ENCODE measurements at places on chromosomes 7 and 10.

DNA sequence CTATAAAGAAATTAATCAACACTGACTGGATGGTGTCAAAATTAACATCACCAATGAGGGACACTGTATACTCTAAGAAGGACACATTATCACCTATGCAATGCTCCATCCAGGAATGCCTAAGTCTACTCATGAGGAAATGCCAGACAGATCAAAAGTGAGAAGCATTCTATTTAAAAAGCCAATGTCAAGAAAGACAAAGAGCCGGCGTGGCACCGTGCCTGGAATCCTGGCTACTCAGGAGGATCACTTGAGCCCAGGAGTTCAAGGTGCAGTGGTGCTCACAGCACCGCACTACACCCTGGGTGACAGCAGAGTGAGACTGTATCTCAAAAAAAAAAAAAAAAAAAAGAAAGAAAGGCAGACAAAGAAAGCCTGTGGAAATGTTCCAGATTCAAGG is 45.5 kb upstream of the ANAPC16 start:
- DNase-seq, result no peak

- no peak for DNase-seq
Observed at GRCh38 chr7:70132226-70132851, 534.1 kb downstream of the AUTS2 start.

GRCh38 chr7:31466036-31466435 is 47.9 kb upstream of the ITPRID1 start:
- DNase-seq, result no peak

DNA sequence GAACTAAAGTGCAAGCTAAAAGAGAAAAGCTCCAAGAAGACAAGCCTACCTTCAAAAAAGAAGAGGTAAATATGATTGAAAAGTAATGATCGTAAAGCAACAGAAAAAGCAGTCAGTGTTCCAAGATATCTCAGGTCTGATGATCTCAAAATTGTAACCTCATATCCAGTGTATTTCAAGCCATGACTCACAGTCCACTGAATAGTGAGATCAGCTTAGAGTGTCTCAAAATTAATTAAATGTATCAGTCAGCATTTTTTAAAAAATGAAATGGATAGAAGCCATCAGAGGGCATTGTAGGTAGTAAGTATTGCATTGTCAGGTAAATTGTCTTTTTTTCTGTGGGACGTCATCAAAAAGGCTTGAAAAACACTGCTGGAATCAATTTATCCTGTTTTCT is 50.6 kb upstream of the AGBL3 start:
- no peak for DNase-seq

- DNase-seq, result no peak
Observed at GRCh38 chr7:156173748-156174353, 361.6 kb upstream of the SHH start.

DNA sequence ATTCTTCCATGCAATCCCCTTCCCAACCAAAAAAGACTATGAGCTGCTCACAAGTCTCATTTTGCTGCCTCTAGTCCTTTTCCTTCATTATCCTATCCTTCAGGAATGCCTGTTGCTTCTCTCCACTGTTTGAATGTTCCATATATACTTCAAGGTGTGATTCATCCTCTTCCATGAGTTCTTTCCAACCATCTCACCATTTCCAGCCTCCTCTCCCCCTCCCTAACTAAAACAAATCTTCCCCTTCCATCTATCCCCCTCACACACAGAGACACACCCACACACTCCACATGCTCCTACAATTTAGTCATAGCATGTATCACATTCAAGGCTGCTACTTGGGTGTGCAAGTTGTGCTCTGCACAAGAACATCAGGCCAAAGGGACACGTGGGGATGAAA is 254.3 kb downstream of the DYNC1I1 start:
- DNase-seq, result no peak

DNA sequence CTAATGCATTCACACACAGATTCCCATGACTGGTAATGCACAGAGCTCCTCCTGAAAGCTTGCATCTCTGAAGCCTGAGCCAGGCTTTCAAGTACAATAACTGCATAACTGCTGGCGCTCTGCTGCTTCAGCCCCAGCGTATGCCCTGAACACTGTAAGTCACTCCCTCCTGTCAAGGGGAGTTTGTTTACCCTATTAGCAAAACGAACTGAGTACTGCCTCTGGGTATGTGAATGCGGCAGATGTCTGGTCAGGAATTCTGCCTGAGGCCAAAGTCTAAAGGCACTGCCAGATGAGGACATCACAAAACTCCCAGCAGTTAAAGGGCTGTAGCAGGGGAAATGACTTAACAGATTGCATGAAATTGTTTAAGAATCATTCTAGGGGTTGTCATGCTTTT is 97.7 kb downstream of the NRCAM start:
- DNase-seq, result no peak

DNA sequence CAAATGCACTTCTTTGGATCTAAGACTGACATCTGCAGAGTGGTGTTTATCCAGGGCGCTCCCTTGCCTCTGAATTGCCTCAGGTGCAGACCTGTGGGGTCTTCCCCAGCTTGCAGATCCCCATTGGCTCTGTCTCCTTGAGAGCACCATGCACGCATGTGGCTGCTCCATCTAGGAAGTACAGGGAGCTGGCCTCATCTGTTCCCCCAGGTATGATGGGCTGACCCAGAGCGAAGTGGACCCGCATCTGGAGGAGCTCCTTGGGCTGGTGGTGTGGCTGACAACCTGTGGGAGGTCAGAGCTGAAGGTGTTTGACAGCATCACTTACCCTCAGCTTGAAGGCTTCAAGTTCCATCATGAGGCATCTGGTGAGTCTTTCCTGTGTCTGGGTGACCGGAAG is 44.5 kb downstream of the WDFY4 start:
- no peak for DNase-seq

DNA sequence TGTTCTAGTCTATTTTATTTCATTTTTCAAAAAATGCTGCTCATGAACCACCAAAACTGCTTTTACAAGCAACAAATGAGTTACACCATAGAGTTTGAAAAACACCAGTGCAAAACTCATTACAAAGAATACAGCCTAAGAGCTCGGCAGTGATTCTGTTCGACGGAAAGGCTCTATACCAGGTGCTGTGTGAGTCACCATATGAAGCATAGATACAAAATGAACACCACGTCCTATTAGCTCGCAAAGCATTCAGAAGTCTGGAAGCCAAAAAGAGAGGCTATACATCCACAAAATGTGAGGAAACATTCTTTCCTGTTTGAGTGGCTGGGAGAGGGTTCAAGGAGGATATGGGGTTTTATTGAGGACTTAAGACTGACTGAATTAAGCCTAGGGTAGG is 136.1 kb downstream of the ATE1 start:
- no peak for DNase-seq

- no peak for DNase-seq
Observed at GRCh38 chr7:37311355-37311754, 137.3 kb downstream of the ELMO1 start.

DNA sequence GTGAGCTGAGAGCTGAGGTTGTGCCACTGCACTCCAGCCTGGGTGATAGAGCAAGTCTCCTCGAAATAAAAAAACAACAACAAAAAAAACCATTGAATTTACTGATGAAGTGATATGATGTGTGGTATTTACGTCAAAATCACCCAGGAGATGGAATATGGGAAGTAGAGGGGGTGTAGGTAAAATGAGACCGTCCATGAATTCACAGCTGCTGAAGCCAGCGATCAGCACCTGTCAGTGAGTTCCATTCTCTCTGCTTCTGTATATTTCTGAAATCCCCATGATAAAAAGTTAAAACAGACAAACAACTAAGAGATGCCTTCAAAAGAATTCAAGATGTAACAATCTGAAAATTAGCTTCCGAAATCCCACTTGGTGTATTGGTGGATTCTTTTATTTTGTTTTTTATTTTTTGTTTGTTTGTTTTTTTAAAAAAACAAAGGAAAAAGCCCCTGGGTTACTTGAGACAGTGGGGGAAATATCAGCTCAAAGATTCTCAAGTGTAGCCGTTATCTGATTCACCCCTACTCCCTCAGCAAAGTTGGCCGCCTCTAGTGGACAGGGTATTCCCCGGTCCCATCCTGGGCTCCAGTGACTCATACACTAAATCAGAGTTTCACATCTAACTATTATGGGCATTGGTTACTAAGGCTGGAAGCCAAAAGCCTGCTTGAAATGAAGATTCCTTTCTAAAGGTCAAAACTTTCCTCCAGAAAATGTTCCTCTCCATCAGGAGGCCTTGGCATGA is 76.4 kb downstream of the MAP3K8 start:
- DNase-seq, result no peak

GRCh38 chr7:29564496-29565223 is 1.0 kb downstream of the PRR15 start:
- DNase-seq, result no peak

- no peak for DNase-seq
Observed at GRCh38 chr10:122475100-122475499, 13.7 kb downstream of the HTRA1 start.

- DNase-seq, result no peak
Observed at GRCh38 chr10:14063531-14064285, 267.0 kb downstream of the FRMD4A start.

- no peak for DNase-seq
Observed at GRCh38 chr7:140070546-140070945, 7.8 kb upstream of the PARP12 start.

- DNase-seq, result no peak
Observed at GRCh38 chr10:48247680-48248079, 26.8 kb downstream of the FRMPD2 start.

GRCh38 chr10:107576746-107577145 is 412.2 kb upstream of the SORCS1 start:
- DNase-seq, result no peak

DNA sequence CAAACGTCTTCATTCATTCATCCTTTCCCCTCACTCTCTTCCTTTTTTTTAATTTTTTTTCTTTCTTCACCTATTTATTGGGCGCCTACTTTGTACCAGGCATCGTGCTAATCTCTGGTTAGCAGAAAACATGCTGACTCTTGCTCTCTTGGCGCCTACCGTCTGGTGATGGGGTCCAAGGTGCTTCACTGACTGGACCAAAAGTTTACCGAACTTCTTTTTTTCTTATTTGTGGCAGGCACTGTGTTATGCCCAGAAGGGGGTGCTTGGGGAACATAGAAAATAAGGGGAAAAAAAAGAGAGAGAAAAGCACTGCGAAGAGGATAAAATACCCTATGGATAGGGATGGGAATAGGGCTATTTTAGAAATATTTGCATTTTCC is 505 bp upstream of the FAM204A start:
- no peak for DNase-seq

DNA sequence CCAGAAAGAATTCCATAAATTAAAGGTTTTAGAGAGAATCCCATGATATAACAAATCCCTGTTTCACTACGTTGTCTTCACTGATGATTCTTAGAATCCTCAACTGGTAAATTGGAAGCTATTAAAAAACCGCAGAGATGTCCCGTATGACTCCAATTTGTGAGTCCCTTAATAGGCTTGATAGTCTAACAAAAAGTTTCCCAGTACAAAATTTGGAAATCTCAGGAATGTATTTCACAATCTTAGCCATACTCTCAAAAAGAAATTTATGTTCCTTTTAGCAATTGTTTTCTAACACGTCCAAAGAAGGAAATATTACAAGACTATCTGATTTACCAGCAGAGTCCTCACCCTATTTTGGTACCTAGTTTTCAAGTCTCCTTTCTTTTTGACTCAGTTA is 2.5 kb downstream of the TES start:
- no peak for DNase-seq

GRCh38 chr10:130809761-130810515 is 501.6 kb downstream of the TCERG1L start:
- DNase-seq, result no peak

DNA sequence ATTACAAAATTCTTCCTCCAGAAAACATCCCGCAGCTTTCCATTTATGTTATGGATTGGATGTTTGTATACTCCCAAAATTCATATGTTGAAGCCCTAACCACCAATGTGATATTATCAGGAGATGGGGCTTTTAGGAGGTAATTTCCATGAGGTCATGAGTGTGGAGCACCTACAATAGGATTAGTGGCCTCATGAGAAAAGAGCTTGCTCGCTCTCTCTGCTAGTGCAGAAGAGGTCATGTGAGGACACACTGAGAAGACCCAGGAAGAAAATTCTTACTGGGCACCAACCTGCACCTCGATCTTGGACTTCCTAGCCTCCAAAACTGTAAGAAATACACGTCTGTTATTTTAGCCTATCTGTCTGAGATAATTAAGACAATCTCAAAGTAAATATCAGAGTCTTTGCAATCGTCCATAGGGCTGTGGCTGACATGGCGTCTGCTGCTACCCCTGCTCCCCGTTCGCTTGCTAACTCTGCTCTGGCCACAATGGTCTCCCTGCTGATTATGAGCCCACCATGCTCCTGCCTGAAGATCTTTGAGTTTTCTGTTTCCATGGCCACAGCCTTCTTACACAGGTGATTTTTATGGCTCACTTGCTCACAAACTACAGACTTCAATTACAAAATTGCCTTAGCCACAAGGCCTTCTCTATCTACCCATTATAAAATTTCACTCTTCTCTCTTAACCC is 333.3 kb downstream of the CACNA2D1 start:
- DNase-seq, result no peak

All from stimulated activated CD8-positive, alpha-beta memory T cell treated with anti-CD3 and anti-CD28 coated beads, Interleukin-4, amount 100 ng/mL, for 1 hour (primary cell).